Hematopoietic multipotent progenitor cell (in vitro differentiated cells): ENCODE measurements at places on chromosomes 16 and 17.

GRCh38 chr16:12090151-12090530, 113.6 kb downstream of the SNX29 start:
- no peak for DNase-seq

DNA sequence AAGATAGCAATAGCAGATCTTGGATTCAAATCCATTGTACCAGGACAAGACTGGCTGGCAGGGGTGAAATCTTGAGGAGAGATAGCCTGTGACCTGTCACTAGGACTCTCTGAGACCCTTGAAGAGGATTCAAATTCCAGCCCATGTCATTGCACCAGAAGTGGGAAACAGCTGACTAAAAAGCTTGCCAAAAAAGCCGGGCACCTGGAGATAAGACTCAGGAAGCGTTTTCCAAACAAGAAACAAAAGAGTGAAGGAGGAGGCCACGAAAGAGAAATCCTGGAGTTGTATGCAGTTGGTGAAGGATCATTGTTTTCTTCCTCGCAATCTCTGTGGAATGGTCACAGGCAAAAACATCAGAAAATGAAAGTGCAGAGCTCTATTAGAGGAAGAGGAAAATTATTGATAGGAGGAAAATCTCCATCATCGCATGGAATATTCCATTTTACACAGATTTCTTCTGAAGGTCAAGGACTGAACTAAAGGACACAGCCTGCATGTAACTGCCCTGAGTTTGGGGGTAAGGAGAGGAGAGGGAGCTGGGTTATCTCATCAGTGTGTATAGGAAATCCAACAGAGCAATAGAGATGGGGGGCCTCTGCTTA, 9.0 kb upstream of the WSB1 start:
- DNase-seq: no peak

- no peak for DNase-seq
Measured at GRCh38 chr17:70202840-70203239, 33.5 kb downstream of the KCNJ2 start.

DNA sequence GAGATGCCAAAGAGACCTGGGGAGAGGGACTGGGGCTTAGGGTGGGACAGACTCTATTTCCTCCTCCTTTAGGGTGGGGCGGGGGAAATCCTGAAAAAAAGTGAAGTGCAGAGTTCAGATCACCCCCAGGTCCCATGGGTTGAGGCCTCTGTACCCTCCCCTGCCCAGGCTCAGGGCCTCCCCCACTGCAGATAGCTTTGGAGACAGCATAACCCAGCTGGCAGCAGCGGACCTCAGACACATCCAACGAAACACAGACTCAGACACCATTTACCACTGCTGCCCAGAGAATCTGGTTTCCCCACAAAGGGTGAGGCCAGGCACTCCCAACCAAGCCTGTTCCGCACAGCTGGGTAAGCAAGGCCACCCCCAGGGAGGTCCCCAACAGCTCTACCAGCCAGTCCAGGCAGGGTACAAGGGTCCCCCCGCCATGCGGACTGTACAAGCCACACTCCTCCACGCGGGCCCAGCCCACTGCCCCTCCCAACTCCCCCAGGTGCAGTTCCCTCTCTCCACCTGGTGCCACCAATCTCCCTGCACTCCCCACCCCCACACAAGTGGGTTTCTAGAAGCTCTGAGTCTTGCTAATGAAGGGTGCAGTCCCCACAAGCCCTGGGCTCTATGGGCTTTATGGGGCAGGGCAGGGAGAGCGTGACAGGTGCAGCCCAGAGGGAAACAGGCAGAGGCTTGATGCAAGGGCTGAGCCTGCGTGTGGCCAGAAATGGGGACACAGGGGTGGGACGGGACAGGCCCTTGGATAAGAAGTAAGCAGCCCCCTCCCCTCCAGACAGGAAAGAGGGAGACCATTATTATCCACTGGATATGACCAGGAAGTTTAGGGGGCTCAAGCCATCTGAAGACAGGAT, 8.9 kb downstream of the RHBDF2 start:
- DNase-seq: no peak

DNA sequence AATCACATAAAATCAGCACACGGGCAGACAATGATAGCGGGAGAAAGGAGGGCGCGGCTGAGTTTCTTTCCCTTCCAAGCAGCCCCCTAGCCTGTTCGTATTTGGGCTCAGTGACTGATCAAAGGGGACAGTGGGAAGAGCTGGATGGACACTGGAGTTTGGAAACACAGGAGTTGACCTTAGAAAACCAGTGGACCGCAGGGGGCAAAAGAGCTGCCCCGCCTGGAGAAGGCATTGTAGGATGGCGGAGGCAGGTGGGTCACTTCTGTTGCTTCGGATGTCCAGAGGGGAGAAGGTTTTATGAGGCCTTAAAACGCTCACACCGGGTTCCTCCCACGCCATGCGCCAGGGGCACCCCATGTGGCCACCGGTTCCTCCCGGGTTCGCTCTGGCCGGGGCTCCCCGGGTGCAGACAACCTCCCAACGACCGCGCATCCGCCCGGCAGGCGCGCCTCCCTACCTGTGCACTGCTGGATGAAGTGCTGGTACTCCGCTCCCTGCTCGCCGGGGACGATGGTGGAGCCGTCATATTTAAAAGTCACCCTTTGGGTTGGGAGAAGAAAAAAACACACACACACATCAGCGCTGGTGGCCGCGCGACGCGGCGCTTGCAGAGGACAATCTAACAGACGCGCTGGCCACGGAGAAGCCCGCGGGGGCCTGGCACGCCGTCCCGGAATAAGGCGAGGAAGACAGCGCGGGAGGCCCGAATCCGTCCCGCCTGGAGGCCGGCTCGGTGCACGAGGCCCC, 662 bp downstream of the COTL1 start:
- DNase-seq: no peak

DNA sequence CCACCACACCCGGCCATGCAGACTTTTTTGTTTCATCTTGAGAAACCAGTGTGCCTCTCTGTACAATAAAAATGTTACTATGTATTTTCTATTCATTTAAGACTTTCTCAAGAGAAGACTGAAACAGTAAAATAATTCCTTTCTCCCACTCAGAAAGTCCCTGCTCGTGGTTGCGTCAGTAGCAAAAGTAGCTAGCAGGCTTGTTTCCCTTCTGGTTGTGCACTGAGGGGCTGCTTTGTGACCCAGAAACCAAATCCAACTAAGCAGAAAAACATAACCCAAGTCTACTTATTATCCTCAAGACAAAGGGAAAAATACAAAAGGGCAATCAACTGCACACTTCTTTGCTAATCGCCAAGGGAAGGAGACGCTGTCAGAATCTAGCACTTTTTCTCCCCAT, 3.4 kb upstream of the PNPO start:
- DNase-seq: no peak

DNA sequence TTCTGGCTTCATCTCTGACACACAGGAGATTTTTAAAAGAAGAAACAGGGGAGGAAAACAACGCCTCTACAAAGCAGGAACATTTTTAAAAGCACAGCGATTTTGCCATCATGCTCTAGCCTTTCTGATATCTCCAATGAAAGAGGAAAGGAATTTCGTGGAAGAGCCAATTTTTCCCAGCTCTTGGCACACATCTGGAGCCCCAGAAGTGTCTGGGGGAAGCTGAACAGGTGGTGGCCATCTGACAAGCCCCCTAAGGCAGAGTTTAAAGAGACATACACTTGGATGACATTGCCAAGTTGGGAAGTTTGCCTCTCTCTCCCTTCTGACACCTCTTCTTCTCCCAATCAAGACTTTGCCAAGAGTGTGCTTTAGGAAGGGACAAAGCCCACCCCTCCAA, 82.1 kb downstream of the CCT6B start:
- no peak for DNase-seq

GRCh38 chr17:897970-898619, 81.5 kb downstream of the NXN start:
- DNase-seq: no peak

DNA sequence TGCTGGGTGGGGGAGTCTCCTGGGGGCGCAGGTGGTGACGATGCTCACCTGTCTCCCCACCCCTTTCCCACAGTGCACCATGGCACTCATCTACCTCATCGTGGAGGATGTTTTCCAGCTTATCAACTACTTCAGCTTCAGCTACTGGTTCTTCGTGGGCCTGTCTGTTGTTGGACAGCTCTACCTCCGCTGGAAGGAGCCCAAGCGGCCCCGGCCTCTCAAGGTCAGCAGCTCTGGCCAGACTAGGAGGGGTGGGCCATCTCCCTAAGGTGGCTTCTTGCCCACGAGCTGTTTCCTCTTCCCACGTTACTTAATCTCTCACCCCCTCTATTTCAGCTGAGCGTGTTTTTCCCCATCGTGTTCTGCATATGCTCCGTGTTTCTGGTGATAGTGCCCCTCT, 14.5 kb downstream of the SLC7A6OS start:
- no peak for DNase-seq

- no peak for DNase-seq
Measured at GRCh38 chr17:83183145-83183948, 103.9 kb downstream of the METRNL start.

DNA sequence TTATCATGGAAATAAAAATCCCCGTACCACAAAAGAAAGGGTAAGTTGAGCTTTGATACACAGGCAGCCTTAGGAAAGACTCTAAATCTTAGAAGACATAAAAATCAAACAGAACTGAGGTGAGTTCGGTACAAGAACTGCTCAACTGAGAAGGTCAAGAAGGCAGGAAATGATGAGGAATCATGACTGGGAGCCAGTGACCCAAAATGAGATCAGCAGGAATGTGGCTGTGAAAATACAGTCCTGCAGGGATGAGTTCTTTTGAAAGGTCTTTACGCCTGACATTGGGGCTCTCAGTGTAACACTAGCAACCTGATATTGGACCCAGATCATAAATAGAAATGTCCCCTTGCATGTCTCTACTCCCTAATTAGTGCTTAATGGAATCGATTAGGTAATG, 56.3 kb upstream of the CDH11 start:
- DNase-seq: no peak

DNA sequence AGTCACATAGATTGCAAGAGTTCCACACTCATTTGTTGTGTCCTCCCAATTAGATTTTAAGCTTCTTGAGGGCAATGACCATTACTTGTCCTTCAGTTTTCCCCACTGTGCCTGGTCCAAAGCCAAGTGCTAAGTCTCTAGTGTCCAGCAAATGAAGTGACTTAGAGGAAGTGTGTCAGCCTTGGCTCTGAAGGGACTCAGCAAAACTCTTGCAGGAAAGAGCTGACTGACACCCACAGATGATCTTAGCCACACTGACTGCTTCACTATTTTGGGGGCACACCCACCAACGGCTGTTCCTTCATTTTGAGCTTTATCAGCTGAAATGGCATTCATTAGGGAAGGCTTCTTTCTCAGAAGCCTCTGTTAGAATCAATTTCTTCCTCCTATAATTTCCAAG, 358.1 kb downstream of the UTP18 start:
- DNase-seq: no peak

GRCh38 chr16:4323845-4324488, 8.1 kb downstream of the GLIS2 start:
- no peak for DNase-seq

GRCh38 chr17:29612404-29613280, 10.1 kb downstream of the CORO6 start:
- DNase-seq: no peak

DNA sequence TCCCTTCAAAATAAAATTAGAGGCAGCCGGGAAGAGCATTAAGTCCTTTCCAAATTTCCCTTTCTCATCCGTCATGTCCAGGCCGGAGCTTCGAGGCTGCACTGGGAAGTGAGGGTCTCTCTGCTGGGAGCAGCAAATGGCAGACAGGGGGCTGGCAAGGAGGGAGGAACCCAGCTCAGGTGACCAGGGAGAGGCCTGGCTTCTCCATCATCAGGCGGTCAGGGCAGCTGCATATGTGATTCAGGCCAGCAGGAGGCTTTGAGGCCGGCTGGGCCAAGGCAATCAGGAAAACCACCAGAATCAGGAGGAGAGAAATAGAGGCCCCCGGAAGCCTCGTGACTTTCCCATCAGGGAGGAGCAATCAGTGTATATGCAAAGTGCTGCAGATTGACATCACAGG, 85.0 kb upstream of the RPL38 start:
- DNase-seq: no peak

DNA sequence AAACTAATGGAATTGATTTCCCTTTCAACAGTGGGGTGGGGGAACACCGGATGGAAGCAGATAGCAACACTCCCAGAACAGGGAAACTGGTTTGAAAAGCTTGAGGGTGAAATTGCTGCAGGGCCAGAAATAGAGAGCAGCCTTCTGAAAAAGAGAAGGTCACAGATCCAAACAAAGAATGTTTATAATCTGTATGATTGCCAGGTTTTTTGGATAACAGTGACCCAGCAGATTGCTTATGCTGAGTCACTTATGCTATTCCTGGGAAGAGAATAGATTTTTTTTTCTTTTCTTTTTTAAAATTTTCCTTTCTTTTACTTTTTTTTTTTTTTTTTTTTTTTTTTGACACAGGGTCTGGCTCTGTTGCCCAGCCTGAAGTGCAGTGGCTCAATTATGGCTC, 641.3 kb downstream of the KCNJ2 start:
- no peak for DNase-seq

DNA sequence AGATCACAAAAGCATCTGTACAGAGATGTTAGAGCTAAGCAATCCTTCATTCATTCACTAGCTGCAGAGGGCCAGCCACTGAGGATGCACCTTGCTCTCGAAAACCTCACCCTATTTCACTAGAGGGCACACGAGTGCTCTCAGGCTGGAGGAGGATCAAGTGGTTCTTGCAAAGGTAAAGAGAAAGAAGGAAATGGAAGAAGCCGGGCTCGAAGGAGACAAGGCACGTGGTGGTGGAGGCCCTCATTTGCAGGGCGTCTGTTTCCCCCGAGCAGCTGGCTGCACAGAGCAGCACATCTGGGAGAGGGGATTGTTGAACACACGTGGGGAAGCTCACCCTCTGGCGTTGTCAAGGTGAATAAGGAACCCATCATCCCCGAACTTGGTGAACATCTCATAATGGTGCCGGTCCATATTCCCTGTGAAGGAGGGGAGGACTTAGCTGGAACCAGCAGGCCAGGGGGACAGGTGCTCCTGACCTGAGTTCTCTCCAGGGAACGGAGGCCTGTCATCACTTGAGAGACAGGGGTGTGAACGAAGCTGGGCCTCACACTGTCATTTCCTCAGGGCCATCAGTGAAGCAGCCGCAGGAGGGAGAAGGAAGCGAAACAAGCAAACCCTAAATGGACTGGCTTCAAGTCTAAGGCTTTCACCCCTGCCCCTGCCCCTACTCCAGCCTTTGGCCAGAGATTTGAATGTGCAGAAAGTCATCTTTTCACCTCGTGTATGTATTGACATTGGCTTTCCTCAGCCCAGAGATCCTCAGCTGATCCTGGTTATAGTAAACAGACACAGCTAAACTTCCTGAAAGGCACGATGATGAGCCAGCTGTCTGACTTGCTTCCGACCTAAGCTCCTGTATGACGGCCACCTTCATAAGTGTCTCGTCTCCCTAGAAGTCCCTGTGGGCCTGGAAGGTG, 27.6 kb downstream of the PRKAR1A start:
- DNase-seq: peak; percentile 41

- DNase-seq: no peak
Measured at GRCh38 chr17:31310886-31311285, 3.0 kb downstream of the EVI2B start.
